GM06990 (cell line): ENCODE measurements at places on chromosomes 3 and 15.

GRCh38 chr15:73906346-73907034 lies 19.8 kb upstream of the LOXL1 start:
- no peak for DNase-seq

DNA sequence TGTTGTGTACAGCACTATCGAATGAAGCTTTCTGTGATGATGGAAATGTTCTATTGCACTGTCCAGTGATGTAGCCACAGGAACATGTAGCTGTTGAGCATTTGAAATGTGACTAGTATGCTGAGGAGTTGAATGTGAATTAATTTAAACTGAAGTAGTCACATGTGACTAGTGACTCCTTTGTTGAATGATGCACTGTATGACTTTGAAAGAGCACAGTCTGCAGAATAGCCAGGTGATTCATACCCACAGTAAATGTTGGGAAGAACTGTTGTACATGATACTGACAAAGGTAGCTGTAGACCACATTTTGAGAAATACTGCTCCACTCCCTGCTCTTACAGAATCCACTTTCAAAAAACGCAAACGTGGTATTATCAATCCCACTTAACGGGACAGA lies 34.0 kb upstream of the ACTL6A start:
- no peak for DNase-seq

- no peak for DNase-seq
These were observed 376.1 kb upstream of the CFAP20DC start for GRCh38 chr3:59425942-59426341.

DNA sequence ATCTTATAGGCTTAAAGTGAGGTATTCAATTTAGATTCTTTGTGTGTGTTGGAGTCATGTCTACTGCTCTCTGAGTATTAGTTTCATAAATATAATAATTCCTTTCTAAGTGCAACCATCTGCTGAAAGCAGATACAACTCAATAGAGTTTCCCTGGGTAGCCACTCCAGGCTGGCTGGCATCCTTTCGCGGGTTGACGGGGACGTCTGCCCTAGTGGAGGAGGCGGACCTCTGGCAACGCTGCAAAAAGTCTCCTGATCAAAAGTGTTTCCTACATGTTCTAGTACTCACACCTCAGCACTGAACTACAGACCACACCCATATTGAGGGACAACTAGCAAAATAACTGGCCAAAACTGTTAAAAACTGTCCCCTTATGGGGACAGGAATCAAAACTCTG lies 2.5 kb downstream of the MOBP start:
- DNase-seq = no peak

- no peak for DNase-seq
These were observed 89.8 kb downstream of the LRIG1 start for GRCh38 chr3:66410976-66411375.

GRCh38 chr3:139354661-139355060 lies 10.8 kb downstream of the MRPS22 start:
- no peak for DNase-seq

DNA sequence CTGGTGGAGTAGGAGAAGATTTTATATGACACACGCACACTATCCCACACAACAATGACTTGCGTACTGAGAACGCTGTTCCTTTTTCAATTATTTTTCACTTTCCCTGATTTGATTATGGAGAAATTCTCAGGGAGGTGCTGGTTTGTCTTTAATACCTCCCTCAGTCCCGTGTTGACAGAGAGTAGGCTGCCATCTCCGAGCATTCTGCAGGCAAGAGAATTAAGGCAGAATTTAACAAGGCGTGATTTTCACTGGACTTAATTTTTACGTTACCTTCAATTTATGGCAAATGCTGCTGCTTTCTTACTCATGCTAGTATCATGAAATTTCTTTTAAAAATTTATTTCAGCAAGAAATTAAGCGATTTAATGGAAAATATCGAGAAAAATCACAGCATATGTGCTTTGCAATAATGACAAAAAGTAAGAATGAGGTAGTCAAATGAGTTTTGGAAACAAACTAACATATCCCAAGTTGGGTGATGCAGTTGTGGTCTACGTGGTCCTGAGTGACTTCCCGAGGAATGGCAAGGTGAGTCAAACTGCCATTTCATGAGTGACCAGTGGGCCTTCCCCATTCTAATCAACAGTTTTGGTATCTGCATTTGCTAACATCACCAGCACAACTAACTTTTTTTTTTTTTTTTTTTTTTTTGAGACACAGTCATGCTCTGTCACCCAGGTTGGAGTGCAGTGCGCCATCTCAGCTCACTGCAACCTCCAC lies 16.9 kb downstream of the DNASE1L3 start:
- DNase-seq = no peak

GRCh38 chr3:75329476-75330097 lies 334.5 kb upstream of the FRG2C start:
- no peak for DNase-seq

DNA sequence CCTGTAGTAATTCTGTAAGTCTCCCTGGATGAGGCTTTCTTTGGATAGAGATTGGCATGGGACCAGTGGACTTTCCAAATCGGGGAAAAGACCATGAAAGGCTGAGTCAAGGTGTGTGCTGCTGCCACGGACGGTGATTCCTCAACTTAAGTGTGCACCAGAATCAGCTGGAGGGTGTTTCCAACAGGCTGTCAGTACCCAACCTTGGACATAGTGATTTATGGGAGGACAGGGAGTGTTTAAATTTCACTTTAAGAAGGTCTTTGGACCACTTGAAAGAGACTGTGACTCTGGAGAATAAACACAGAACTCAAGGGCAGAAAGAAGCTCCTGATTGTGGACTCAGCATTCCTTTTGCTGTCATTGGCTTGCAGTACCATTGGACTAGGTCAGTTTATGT lies 20.4 kb upstream of the CHST2 start:
- DNase-seq = no peak

DNA sequence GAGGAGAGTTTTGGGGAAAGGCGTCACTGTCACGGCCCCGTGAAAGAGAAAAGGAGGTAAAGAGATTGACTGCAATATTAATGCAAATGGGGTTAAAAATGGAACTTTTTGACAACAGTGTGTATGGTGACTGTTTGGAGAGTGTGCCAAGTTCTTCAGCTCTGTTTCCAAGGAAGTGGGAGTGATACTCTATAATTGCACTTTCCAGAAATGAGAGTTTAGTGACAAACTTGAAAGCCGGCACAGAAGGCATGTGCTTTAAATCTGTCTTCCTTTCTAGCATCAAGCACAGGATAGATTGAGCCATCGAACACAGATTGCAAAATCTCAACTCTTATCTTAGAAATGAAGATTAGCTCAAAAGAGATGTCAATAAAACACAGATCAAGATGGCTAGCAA lies 51.9 kb upstream of the SNRPA1 start:
- no peak for DNase-seq

GRCh38 chr3:73624821-73625665 lies at the start of gene PDZRN3:
PDZRN3 (minus strand) TSS chr3:73624941.
- no peak for DNase-seq

DNA sequence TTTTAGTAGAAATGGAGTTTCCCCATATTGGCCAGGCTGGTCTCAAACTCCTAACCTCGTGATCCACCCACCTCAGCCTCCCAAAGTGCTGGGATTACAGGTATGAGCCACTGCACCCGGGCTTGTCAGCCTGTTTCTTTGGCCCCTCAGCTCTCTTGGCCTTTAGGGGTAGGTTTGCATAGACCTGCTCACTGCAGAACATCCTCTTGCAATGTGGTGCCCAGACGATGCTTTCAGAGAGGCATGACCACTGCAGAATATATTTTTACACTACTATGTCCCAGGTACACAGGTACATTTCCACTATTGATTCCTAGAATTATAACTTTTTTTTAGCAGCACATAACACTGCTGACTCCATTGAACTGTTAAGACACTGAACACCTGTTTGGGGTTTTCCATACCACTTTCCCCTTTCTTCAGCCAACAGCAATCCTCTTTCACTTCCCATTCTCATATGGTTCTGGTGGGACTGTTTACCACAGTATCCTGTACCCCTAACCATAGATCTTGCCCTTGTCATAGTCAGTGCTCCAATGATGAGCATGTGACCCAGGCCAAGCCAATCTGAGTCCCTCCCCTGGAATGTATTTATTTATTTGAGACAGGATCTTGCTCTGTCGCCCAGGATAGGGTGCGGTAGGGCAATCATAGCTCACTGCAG lies 21.1 kb downstream of the CCDC32 start:
- DNase-seq = peak; percentile 66

DNA sequence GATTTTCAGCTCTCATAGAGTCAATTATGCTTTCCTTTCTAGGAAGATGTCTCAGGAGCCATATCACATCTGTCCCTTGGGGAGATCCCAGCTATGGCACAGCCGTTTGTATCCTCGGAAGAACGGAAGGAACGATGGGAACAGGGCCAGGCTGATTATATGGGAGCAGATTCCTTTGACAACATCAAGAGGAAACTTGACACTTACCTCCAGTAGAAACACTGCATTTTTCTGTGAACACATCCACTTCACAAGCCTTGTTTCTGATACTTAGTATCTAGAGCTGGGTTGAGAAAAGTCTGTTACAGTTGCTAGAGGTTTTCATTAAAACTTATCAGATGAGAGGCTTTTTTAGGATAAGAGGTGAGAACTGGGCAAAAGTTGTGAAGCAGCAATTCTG lies 35.4 kb downstream of the GYG1 start:
- no peak for DNase-seq

GRCh38 chr15:33014586-33014985 lies 179.9 kb downstream of the FMN1 start:
- DNase-seq = no peak

GRCh38 chr3:71998995-71999673 lies 214.2 kb upstream of the PROK2 start:
- no peak for DNase-seq

- DNase-seq = no peak
These were observed 912.7 kb downstream of the TUSC7 start for GRCh38 chr3:117622171-117622841.

- no peak for DNase-seq
These were observed 12.4 kb downstream of the PLD1 start for GRCh38 chr3:171797873-171798272.

DNA sequence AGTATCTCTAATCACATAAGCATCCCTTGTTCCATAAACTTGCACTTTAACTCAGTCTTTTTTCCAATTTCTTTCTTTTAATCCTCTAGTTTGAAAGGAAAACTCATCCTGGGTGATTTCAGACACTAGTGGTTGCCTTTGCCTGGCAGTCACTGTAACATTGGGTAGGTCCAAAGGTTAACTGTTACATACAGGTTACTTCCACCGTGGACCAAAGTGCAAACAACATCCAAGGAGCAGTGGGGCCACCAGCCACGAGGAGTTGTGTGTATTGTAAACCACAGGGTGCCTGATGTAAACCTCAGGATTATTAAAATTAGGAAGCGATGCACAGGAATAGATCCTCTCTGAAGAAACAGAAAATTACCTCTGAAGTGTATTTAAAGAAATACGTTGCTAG lies 75.0 kb downstream of the HCN4 start:
- DNase-seq = no peak

GRCh38 chr3:70818145-70818544 lies 505.7 kb upstream of the MDFIC2 start:
- no peak for DNase-seq

GRCh38 chr3:13008155-13008995 lies 64.9 kb downstream of the IQSEC1 start:
- no peak for DNase-seq

DNA sequence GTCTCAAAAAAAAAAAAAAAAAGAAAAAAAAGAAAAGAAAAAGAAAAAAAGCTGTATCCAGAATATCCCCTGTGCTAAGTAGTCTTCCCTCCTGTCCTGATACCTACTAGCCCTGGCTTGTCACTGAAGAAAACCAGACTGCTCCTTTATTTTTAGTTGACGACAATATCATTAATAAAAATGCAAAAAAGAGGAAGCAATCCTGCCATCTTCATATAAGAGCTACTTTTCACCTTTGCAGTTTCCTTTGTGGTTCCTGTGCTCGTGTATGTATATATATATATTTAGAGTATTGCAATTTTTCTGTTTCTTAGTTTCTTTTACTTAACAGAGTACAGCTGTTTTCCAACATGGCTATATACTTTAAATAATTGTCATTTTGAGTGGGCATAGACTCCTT lies 13.6 kb downstream of the C3orf20 start:
- DNase-seq = peak; percentile 76

GRCh38 chr15:80929689-80930088 lies 59.9 kb downstream of the MESD start:
- no peak for DNase-seq

DNA sequence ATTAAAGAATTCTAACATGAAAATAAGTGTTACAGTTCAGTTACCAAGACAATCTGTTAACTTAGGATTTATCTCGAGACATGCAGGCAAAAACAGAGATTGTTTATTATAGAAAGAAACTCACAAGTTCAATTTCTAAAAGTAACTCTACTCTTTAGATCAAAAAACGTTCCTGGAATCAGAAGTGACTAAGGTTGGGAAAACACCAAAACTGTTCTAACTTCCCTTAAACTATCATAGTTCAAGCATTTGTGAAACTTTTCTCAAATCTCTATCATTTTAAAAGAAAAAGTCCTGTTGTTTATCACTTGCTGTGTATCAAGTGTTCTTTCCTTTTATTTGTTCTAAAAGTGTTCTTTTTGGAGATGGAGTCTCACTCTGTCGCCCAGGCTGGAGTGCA lies 8.7 kb downstream of the WDR82 start:
- no peak for DNase-seq

DNA sequence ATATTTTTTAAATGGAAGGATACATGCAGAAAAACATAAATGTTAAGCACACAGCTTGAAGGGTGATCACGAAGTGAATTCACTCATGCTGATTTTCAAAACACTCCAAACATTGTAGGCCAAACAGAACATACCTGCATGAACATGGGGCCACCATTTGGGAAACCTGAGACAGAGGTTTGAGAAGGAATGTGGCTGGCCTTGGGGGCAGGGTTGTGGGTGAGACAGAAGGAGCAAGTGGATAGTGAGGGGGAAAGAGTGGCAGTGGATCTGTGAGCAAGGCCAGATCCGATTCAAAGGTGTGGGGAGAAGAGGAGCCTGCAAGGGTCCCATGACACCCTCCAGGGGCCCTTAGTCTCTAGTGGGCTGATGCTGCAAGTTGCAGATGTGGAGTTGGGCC lies 94.9 kb downstream of the HMG20A start:
- DNase-seq = no peak

DNA sequence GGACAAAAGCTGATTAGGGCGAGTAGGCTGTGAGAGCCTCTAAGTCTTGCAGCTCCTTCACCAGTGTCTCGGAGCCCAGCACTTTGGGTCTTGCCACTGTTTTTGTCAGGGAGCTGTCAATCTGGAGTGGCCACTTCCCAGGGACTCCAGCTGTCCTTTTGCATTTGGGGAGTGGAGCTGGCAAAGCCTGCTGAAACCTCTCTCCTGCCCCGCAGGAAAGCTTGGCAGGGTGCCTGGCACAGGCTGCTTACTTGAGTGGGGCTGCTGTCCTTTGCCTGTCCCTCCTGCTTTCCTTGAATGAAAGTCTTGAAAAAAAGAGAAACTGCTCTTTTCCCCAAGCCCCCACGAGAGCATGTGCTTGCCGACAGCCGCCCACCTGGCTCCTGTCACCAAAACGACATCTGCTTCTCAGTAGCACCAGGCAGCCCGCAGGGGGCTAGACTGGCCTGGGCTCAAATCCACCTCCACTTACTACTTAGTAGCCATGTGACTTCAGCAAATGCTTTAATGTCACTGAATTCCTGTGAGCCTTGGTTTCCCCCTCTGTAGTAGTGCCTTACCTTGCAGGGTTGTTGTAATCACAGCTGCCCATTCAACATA lies 13.7 kb downstream of the USP13 start:
- DNase-seq = no peak
